ENCODE measurements at places on chromosomes 1 and 21.

GRCh38 chr1:156822680-156823079 is 6.0 kb upstream of the SH2D2A start:
- no peak for DNase-seq
- H3K36me3 ChIP-seq, result no peaks in the 10 kb centered on the region
- peaks cover 27% of the 10 kb centered on the region for H3K4me1 ChIP-seq
- H3K27me3 ChIP-seq, result no peaks in the 10 kb centered on the region
- H3K27ac ChIP-seq, result no peak overlapping the region
- H3K4me3 ChIP-seq, result no peak overlapping the region

DNA sequence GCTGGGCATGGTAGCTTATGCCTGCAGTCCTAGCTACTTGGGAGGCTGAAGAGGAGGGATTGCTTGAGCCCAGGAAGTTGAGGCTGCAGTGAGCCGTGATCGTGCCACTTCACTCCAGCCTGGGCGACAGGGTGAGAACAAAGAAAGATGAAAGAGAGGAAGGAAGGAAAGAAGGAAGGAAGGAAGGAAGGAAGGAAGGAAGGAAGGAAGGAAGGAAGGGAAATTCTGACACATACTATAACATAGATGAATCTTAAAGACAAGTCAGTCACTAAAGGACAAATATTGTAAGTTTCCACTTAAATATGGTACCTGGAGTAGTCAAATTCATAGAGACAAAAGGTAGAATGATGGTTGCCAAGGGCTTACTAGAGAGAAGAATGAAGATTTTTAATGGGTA is 108.0 kb upstream of the CACHD1 start:
- no peaks in the 10 kb centered on the region for H3K4me1 ChIP-seq
- peaks cover 10% of the 10 kb centered on the region for H3K27me3 ChIP-seq
- no peak overlapping the region for H3K4me3 ChIP-seq
- no peak overlapping the region for H3K27ac ChIP-seq

DNA sequence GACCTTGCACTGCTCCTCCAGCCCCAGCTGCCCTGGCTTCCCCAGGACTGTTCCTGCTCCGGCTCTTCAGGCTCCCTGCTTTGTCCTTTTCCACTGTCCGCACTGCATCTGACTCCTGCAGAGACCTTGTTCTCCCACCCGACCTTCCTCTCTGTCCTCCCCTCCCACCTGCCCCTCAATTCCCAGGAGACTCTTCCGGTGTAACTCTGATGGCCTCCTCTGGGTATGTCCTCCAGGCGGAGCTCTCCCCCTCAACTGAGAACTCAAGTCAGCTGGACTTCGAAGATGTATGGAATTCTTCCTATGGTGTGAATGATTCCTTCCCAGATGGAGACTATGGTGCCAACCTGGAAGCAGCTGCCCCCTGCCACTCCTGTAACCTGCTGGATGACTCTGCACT is 550 bp downstream of the ACKR1 start:
- no peak for DNase-seq
- H3K4me1 ChIP-seq, result peaks cover 40% of the 10 kb centered on the region
- no peak overlapping the region for H3K4me3 ChIP-seq
- no peaks in the 10 kb centered on the region for H3K36me3 ChIP-seq
- H3K27me3 ChIP-seq, result peaks cover 54% of the 10 kb centered on the region
- no peak overlapping the region for H3K27ac ChIP-seq

DNA sequence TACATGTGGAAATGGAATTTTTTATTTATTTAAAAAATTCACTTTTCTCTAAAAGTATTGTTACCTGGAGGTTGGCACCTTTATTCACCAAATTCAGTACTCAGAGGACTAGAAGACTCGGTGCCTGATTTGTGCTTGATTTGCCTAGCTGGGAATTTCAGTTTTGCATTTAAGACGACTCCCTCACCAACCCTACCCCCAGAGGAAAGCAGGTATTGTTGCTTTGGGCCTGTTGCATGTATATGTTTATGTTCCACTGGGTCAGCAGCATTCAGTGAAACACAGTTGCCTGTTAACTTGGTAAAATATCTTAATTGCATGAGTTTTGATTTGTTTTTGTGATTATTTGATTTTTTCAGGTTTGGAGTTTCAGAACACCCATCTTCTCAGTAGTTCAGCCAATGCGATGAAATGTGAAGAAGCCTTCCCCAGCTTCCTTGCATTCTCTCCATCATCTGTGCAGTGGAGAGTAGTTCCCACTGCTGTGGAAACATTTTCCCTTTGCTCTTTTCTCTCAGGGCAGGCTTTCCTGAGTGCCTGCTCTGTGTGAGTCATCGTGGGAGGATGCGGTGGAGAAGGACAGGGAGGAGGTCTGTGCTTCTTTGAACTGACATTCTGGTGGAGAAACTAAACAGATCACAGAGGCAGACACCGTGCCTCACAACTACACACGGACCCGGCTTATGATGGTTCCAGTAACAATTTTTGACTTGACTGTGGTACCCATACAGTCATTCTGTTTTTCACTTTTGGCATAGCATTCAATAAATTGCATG is 6.4 kb downstream of the ADARB1 start:
- peak; percentile 53 for DNase-seq
- H3K4me1 ChIP-seq, result peaks cover 94% of the 10 kb centered on the region
- no peaks in the 10 kb centered on the region for H3K27me3 ChIP-seq
- H3K36me3 ChIP-seq, result peaks cover 66% of the 10 kb centered on the region

GRCh38 chr1:246794828-246795671 is 70.8 kb downstream of the SCCPDH start:
- H3K36me3 ChIP-seq, result no peaks in the 10 kb centered on the region
- no peaks in the 10 kb centered on the region for H3K4me1 ChIP-seq
- H3K27me3 ChIP-seq, result peaks cover 7% of the 10 kb centered on the region
- no peak for DNase-seq
- no peak overlapping the region for H3K27ac ChIP-seq

DNA sequence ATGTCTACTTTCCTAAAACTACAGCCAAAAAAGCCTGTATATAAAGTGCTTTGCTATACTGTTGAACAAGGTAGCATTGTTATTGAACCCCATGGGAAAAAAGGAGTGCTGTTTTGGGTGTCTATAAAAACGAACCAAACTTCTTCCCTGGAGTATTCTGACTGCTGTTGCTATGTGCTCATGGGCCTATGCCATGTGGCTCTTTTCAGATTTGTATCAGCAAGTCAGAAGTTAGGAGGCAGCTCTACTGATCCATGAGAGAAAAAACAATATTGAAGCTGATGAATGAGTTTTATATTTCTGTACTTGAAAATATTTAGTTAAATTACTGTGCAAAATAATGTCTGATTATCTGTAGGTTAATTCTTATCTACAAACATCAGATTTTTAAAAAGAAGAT is 66.5 kb downstream of the ADGRL2 start:
- no peaks in the 10 kb centered on the region for H3K36me3 ChIP-seq
- H3K27me3 ChIP-seq, result no peaks in the 10 kb centered on the region
- H3K4me1 ChIP-seq, result no peaks in the 10 kb centered on the region
- no peak overlapping the region for H3K4me3 ChIP-seq
- H3K27ac ChIP-seq, result no peak overlapping the region
- DNase-seq, result no peak

DNA sequence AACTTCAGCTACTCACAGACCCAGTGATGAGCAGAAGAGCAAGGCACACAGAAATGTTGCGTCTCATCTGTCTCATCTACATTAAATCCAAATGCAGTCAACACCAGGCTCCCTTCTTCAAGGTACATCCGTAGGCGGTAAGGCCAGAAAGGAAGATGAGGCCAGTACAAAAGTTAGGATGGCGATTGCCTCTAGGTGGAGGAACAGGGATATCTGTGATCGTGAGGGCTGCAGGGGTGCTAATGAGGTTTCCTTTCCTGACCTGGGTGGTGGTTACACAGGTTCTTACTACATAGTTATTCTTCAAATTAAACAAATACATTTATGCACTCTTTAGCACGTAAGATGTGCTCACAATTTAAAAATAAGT is 1.4 kb upstream of the MYBPH start:
- no peaks in the 10 kb centered on the region for H3K4me1 ChIP-seq
- no peaks in the 10 kb centered on the region for H3K27me3 ChIP-seq
- no peaks in the 10 kb centered on the region for H3K36me3 ChIP-seq
- no peak for DNase-seq
- H3K27ac ChIP-seq, result no peak overlapping the region

DNA sequence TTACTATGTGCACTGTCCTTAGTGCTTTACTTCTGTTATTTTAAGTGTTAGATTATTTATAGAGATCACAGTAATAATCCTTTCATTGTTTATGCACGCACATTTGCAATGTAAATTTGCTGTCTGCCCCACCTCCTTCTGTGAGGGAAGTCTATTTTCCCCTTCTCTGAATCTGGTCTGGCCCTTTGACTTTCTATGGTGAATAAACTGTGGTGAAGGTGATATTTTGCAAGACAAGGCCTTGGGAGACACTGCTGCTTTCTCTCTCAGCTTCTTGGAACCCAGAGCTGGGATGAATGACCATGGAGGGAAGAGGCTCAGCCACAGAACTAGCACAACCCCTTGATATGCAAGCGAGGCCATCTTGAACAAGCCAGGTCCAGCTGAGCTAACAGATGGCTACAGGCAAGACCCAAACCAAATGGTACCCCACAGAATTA is 156.3 kb downstream of the ST6GALNAC3 start:
- peaks cover 26% of the 10 kb centered on the region for H3K4me1 ChIP-seq
- DNase-seq, result no peak
- H3K27me3 ChIP-seq, result no peaks in the 10 kb centered on the region
- H3K4me3 ChIP-seq, result no peak overlapping the region
- no peak overlapping the region for H3K27ac ChIP-seq

- no peak for DNase-seq
- no peaks in the 10 kb centered on the region for H3K4me1 ChIP-seq
- H3K27ac ChIP-seq, result no peak overlapping the region
- no peaks in the 10 kb centered on the region for H3K27me3 ChIP-seq
- no peaks in the 10 kb centered on the region for H3K36me3 ChIP-seq
- no peak overlapping the region for H3K4me3 ChIP-seq
Measured at GRCh38 chr1:191206513-191207207, 729.0 kb upstream of the BRINP3 start.

DNA sequence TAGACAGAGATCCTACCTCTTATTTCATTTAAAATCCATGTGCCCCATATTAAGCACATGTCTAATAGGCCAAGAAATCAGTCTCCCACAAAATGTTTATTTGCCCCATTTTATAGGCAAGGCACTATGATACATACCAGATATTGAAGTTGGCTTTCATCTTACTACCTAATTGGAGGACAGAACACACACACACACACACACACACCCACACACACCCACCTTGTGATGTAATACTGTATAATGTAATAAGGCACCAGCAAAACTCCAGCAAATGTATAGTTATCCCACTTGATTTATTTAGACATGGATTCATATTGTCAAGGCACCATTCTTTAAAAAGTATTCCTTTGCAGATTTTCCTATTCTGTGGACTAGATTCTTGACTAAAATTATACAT is 56.8 kb downstream of the ATP6V1G3 start:
- DNase-seq, result no peak
- H3K4me1 ChIP-seq, result no peaks in the 10 kb centered on the region
- H3K4me3 ChIP-seq, result no peak overlapping the region
- no peaks in the 10 kb centered on the region for H3K27me3 ChIP-seq
- no peak overlapping the region for H3K27ac ChIP-seq

DNA sequence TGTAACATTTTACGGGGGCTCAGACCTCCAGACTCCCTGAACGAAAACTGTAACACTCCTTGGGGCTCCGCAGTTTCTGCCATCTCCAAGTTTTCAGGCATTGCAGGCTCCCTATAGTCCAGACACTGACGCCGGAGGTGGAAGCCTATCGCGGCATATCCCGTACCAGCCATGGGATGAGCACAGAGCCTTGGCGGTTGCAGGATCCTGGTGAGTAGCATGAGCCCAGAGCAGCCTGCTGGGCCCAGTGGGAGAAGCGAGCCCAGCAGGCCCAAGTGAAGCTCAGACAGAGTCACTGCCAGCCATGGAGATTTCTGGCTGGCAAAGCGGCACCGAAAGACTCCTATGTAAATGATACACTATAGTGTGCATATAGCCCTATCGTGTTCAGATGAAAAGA is 446.8 kb downstream of the COL11A1 start:
- H3K4me3 ChIP-seq, result no peak overlapping the region
- H3K36me3 ChIP-seq, result no peaks in the 10 kb centered on the region
- no peaks in the 10 kb centered on the region for H3K4me1 ChIP-seq
- no peak overlapping the region for H3K27ac ChIP-seq
- DNase-seq, result no peak
- no peaks in the 10 kb centered on the region for H3K27me3 ChIP-seq

- H3K4me3 ChIP-seq, result no peak overlapping the region
- no peak overlapping the region for H3K27ac ChIP-seq
- peaks cover 1% of the 10 kb centered on the region for H3K36me3 ChIP-seq
- no peak for DNase-seq
Measured at GRCh38 chr1:3628445-3628844, 3.6 kb downstream of the TPRG1L start.

- H3K4me3 ChIP-seq, result peak overlapping the region; percentile 42
- peaks cover 28% of the 10 kb centered on the region for H3K36me3 ChIP-seq
- peak overlapping the region; percentile 69 for H3K27ac ChIP-seq
- peak; percentile 79 for DNase-seq
Measured at GRCh38 chr1:156480411-156481192, 20.0 kb downstream of the MEF2D start.
